ENCODE measurements at places on chromosomes 2 and 18.

- no peak for DNase-seq
Observed at GRCh38 chr18:75489493-75490190, 62.1 kb upstream of the SMIM21 start.

GRCh38 chr2:176960736-176961520, 251.7 kb upstream of the HNRNPA3 start:
- no peak for DNase-seq

GRCh38 chr18:75261430-75262223, 51.0 kb downstream of the TSHZ1 start:
- no peak for DNase-seq

- no peak for DNase-seq
Observed at GRCh38 chr2:29213888-29214291, 98.7 kb downstream of the CLIP4 start.

- DNase-seq, result no peak
Observed at GRCh38 chr18:2240311-2240705, 331.0 kb downstream of the METTL4 start.

DNA sequence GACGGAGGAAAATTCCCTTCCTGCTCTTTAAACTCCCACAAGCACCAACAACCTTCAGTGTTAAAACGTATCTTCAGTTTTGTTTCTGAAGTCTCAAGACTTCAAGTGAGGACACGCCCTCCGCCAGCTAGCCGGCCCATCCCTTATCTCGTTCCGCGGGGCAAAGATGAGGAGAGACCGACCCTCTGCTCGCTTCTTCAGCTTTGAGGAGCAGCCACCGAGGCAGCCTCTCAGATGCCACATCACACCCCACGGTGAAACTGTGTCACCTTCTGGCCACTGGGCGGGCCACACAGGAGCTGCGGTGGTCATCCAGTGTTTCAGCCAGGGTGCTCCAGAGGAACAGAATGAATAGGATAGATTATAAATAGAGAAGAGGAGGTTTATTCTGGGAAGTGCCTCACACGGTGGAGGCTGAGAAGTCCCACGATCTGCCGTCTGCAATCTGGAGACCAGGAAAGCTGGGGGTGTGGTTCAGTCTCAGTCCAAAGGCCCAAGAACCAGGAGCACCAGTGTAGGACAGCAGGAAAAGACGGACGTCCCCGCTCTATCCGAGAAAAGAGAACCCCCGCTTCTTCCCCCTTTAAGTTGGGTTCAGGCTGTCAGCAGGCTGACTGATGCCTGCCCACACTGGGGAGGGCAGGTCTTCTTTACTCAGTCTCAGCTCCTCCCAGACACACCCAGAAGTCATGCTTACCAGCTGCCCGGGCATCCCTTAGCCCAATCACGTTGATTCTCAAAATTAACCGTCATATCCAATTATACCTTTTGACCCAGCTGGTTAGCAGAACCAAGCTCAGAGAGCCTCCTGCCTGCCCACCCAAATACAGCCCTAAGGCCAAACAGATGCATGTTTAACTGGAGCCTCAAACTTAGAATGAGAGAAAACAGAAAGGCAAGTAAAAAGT, 399.7 kb upstream of the ID2 start:
- DNase-seq, result no peak

Data from Peyer's patch (tissue), 4 donors.